ENCODE measurements at places on chromosomes 5 and 9.

DNA sequence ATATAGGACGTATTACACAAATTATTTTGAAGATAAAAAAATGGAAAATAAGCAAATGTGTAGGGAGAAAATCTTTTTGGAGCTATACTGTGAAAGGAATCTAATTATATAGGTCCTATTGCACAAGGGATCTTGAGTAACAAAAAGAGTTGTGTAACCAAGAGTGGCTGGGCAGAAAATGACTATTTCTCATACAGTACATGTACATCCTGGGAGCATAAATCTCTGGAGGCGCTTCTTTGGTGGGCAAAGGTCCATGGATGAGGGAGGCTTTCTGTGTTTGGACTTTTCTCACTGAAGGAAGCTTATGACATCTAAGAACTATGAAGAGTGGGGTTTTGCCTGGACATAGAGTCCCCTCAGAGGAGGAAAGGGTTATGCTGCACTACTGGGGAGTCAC, 29.8 kb downstream of the ANKS6 start:
- H3K27ac ChIP-seq = no peak overlapping the region
- no peak for DNase-seq
- no peaks in the 10 kb centered on the region for H3K27me3 ChIP-seq
- no peak overlapping the region for H3K4me3 ChIP-seq
- H3K4me1 ChIP-seq = no peaks in the 10 kb centered on the region

GRCh38 chr5:126676195-126676624, 75.5 kb downstream of the PHAX start:
- no peaks in the 10 kb centered on the region for H3K27me3 ChIP-seq
- no peak overlapping the region for H3K4me3 ChIP-seq
- H3K27ac ChIP-seq = no peak overlapping the region
- peak; percentile 48 for DNase-seq

GRCh38 chr5:169354263-169354662, 53.3 kb upstream of the SLIT3 start:
- no peak overlapping the region for H3K4me3 ChIP-seq
- H3K27ac ChIP-seq = no peak overlapping the region
- DNase-seq = no peak
- no peaks in the 10 kb centered on the region for H3K4me1 ChIP-seq
- H3K27me3 ChIP-seq = no peaks in the 10 kb centered on the region
- H3K36me3 ChIP-seq = no peaks in the 10 kb centered on the region

DNA sequence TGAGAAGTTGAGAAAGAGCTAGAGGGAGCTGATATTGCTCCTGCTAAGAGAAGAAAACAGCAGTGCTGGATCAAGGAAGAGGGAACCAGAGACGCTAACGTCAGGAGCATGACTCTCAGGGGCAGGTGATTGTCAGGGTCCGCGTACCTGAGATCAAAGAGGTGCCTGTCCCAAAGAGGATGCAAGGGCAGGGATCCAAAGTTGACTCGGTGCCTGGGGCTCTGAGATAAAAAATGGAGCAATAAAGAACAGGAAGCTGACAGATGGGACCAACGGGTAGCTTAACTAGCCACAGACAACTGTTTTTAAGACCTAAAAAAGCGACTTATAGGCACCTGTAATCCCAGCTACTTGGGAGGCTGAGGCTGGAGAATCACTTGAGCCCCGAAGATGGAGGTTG, 517.8 kb downstream of the IRX1 start:
- DNase-seq = no peak
- no peak overlapping the region for H3K4me3 ChIP-seq
- H3K4me1 ChIP-seq = no peaks in the 10 kb centered on the region

DNA sequence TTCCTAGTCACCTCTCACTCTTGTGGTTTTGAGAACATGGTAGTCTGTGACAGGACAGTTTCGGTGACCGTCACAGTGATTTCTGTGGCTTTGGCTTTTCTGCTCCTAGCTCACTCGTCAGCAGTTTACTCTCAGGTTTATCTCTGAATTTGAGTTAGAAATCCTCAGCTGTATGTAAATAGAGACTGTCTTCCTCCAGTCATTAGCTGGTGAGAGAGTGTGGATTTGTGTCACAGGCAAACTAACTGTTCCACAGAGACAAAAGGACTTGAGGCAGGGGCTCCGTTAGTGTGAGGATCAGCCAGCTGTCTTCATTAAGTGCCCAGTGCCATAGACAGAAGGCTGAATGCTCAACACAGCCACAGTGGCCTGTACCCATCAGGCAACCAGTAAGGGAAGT, 131.4 kb downstream of the CD180 start:
- H3K27ac ChIP-seq = no peak overlapping the region
- peaks cover 8% of the 10 kb centered on the region for H3K36me3 ChIP-seq
- H3K27me3 ChIP-seq = no peaks in the 10 kb centered on the region
- no peak for DNase-seq
- H3K4me3 ChIP-seq = no peak overlapping the region

- peaks cover 12% of the 10 kb centered on the region for H3K4me1 ChIP-seq
- no peaks in the 10 kb centered on the region for H3K36me3 ChIP-seq
- peaks cover 11% of the 10 kb centered on the region for H3K27me3 ChIP-seq
Observed at GRCh38 chr5:178165581-178165980, 11.9 kb upstream of the NHP2 start.

- no peak overlapping the region for H3K4me3 ChIP-seq
- H3K27me3 ChIP-seq = peaks cover 34% of the 10 kb centered on the region
- H3K4me1 ChIP-seq = peaks cover 7% of the 10 kb centered on the region
- H3K36me3 ChIP-seq = peaks cover 11% of the 10 kb centered on the region
- H3K27ac ChIP-seq = no peak overlapping the region
Observed at GRCh38 chr5:93592883-93593282, 9.9 kb downstream of the NR2F1 start.

Data from stimulated activated naive B cell treated with anti-CD40 and anti-IgM and Interleukin-4, amounts not matched to agents 10 μg/mL and 1 μg/mL and 100 μg/mL, for 72 hours (primary cell).